Right forelimb (tissue), 1 donor: ENCODE measurements at places on chromosomes 2 and 18.
A peak's percentile ranks its signal among the peaks of the same experiment; 100 is the strongest.

DNA sequence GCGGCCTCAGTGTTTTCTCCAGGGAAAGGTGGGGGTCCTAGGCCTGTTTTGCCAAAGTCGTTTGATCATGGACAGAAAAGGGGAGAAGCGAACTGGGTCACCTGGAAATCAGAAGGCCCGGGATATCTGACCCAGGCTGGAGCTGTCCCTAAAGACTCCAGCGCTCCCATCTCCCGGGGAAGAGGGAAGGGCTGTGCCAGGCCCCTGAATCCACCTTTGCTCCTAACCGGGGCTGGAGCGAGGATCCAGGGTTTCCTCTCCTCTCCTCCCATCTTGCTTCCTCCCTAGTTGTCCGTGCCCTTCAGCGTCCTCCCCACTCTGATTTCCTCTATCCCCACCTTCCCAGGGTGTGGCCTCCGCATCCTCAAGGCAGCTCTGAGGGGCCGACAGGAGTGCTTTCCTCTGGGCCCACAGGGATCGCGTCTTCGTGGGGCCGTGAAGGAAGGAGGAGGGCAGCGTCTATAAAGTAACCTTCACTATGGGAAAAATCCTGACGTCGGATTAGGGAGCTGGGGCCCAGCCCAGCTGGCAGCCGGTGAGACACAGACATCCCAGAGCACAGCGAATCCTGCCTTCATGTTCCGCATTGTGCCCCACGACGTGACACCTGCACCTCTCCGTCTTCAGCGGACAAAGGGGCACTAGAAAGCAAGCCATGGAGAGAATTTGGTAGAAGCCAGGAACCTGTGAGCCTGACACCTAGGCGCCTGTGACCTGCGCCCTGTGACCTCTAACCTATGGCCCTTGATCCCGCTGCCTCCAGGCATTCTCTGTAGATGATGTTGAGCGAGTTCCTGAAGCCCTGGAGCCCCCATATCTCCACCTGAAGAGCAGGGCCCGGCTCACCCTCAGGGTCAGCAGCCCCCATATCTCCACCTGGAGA is 212.7 kb upstream of the SALL3 start:
- no peak for DNase-seq

DNA sequence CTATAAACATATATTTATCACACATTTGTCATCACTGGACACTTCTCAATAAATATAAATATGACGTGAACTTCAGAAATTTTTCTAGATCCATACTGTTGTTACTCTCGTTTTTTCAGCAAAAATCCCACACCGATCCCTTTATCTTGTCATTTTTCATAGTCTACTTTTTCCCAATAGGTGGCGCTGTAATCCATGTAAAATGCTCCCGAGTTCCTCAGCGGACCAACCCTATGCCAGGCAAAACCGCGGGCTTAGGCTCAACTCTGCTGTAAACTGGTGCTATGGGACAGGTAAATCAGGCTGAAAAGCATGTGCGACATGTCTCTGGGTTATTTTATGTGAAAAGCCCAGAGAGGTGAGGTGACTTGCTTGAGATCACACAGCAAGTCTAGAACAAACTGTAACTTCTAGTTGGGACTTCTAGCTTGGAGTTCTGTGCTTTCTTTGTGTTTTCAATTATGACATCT is 104.0 kb downstream of the COBLL1 start:
- peak; percentile 65 for DNase-seq

GRCh38 chr2:98091738-98092137 is 4.8 kb downstream of the VWA3B start:
- DNase-seq, result no peak

DNA sequence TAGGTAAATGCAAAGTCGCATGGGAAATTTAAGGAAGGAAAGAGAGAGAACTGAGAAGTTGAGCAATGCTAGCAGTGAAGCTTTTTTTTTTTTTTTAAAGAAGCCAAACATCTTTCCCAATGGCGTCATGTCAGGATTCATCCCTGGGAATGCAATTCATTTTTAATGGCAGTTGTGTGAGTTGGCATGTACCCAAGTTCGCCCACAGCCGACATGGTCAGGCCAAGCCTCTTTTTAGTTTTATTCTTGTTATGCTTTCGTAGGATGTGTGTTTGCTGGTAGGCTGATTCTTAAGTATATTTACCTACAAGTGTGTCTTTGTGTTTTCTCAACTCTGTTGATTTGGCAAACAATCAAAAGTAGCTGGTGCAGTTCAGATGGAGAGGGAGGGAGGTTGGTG is 127.6 kb upstream of the ITGA6 start:
- DNase-seq, result no peak

DNA sequence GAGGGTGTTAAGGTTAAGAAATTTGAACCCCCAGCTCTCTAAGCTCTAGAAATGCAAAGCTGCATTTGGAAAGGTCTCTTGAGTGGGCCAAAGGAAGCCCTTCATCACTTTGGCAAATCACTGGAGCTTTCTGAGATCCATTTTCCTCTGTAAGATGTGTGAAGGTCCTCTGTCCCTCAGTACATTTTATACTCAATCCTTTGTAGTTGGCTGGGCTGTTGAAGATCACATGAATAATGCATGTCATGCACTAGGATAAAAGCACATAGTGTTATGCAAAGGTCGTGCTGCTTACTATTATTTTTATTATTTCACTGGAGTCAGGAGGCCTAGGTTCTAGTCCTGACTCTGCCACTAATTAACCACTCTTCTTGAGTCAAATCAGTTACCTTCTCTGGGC is 124.9 kb downstream of the FSHR start:
- DNase-seq, result no peak

DNA sequence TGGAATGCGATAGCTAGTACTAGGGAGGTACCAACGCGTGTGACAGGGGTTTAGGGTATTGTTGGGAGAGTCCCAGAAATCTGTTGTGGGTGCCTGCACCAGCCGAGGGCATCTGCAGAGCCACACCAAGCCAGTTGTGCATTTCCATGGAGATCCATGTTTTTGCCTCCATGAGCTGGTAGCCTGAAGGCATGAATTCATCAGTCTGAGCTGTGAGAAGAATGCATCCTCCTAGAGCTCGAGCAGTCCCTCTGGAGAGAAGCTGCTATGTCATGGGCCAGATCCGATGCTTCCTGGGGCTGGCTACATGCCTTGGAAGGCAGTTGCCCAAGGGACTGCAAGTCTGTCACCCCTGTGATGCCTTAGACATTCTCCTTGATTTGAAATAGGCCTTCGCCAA is 57.9 kb downstream of the LIPG start:
- DNase-seq, result no peak

DNA sequence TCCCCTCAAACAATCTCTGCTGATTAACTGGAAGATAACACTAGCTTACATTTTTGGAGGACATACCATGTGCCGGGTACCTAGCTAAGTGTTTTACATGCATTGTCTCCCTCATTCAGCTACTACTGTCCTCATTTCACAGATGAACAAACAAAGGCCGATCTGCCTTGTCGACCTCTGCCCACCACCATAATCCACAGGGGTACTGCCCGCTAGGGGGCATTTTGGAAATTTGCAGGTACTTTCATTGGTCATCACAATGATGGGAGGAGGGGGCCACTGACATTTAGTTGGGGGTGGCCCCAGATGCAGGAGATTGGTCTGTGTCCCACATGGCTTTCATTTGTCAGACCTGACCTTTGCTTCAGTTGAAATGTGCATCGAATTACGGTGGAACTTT is 3.9 kb upstream of the TMEM163 start:
- DNase-seq, result no peak

- no peak for DNase-seq
Observed at GRCh38 chr2:147348931-147349555, 495.8 kb upstream of the ACVR2A start.

GRCh38 chr2:236065314-236066160 is 102.6 kb downstream of the GBX2 start:
- DNase-seq, result no peak
